Kidney tubule cell (primary cell): ENCODE measurements at places on chromosomes 12 and 14.
A peak's percentile ranks its signal among the peaks of the same experiment; 100 is the strongest.

DNA sequence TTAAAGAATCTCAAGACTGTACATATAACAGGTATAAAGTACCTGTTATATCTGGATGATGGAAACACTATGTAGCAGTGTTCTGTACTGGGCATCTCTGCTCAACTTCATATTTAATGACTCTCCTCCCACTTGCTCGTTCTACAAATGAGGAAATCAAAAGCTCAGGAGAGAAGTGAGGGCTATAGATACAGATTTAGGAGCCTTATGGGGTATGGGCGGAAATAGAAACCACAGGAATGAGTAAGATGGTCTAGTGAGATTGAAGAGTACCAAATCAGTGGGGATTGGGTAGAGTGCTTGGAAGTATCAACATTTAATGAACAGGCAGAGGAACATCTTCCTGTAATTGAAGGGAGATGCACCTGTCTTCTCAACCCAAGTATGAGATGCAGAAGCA, 23.8 kb upstream of the POLR3B start:
- DNase-seq, result no peak

DNA sequence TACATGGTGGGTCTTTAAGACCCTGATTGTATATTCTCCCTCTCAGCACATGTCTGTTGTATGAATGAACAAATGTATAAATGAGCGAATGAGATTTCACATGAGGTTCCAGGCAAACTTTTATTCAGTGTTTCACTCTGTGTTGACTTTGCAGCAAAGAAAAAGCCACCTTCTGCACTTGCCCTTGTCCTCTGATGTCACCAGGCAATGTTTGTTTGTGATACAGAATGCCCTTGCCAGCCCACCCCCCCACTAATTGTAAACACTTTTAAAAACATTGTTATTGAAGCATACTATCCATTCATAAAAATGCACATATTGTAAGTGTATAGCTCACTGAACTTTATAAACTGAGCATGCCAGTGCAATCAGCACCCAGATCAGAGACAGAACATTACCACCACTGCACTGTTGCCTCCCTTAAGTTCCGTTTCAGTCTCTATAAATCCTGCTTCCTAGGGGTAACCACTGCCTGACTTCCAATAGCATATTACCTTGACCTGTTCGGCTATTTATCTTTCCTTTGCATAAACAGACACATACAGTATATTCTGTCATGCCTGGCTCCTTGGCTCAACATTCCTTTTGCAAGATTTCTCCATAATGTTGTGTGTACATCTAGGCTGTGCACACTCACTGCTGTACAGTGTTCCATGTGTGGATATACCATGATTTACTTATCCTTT, 11.3 kb upstream of the LTA4H start:
- no peak for DNase-seq

GRCh38 chr12:9391815-9392214, 183.6 kb upstream of the PZP start:
- DNase-seq, result peak; percentile 40

GRCh38 chr14:72555609-72556000, 338.3 kb downstream of the DPF3 start:
- no peak for DNase-seq

- no peak for DNase-seq
Measured at GRCh38 chr14:58947814-58948445, 240.5 kb upstream of the DAAM1 start.

DNA sequence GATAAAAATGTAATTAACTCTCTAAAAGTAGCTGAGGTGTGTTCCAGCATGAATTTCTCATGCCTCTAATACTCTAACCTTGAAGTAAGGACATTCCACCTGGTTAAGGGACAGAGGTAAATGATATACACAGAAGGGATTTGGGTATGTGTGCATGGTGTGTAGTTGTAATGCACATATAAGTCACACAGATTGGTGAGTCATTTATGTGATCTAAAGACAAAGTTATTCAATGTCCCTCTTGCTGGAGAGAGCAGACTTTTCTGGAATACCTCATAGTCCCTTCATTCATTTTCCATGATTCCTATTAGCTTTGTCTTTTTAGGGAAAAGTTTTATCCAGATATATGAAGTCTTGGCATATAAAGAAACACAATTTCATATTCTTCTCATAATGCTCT, 234.9 kb downstream of the SNAPC1 start:
- DNase-seq, result peak; percentile 64

DNA sequence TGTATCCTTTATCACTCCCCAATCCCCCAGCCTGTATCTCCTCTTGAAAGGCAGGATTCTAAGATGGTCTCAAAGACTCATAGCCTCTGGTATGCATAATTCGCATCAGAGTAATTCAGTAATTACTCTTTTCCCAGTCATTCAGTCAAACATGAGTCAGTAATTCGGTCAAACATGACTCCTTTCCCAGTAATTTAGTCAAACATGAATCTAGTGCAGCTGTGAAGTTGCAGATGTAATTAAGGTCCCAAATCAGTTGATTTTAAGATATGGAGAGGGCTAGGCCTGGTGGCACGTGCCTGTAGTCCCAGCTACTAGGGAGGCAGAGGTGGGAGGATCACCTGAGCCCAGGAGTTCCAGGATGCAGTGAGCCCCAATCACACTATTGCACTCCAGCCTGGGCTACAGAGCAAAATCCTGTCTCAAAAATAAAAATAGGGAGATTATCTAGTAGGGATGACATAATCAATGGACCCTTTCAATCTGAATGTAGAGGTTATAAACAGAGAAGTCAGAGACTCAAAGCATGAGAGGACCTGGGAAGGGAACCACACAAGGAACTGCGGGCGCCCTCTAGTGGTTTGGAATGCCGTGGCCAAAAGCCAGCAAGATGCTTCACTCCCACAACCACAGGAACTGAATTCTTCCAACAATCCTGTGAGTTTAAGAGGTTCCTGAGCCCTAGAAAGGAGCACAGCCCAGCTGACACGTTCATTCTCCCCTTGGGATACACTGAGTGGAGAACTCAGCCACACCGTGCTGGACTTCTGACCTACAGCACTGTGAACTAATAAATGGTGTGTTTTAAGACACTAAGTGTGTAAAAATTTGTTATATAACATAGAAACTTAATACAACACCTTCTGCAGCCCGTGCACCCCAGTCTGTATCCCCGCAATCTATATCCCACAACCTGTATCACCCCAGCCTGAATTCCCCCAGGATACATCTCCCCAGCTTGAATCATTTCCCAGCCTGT, 14.3 kb upstream of the ARMH4 start:
- peak; percentile 85 for DNase-seq

DNA sequence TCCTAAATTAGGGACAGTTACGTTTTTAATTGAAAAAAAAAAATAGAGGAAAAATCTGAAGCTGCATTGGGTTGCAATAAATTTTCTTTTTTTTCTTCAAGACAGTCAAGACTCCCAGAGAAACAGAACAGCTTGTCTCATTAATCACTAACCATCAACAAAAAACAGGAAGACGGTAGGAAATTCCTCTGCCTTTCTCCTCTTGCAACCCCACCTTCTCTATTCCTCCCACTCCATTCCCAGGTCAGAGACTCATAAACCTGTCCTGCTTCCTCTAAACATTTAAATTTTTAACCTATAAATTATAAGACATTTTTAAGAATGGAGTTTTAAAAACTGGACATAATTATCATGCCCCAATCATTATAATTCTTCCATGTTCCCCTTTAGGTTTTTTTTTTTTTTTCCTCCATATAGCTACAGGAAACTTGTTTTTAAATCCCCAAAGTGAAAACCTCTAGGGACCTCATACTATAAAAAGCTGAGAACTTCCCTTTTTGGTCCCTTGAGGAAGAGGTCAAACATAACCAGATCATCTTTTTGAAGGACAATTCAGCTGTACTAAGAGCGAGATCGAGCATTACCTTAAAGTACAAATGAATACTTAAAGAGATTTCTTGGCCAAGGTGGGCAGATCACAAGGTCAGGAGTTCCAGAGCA, 36.0 kb downstream of the CPM start:
- peak; percentile 78 for DNase-seq

DNA sequence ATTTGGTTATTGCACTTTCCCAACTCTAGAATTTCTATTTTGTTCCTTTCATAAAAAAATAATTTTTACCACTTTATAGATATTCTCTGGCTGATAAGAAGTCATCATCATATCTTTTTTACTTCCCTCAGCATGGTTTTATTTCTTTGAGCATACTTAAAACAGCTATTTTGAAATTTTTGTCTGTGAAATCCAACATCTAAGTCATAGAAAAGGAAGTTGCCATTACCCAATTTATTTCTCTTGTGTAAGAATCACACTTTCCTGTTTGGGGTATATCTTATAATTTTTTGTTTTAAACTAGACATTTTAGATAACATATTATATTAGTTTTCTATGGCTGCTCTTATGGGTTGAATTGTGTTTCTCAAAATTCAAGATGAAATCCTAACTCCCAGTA, 400.2 kb upstream of the OR4E1 start:
- no peak for DNase-seq

DNA sequence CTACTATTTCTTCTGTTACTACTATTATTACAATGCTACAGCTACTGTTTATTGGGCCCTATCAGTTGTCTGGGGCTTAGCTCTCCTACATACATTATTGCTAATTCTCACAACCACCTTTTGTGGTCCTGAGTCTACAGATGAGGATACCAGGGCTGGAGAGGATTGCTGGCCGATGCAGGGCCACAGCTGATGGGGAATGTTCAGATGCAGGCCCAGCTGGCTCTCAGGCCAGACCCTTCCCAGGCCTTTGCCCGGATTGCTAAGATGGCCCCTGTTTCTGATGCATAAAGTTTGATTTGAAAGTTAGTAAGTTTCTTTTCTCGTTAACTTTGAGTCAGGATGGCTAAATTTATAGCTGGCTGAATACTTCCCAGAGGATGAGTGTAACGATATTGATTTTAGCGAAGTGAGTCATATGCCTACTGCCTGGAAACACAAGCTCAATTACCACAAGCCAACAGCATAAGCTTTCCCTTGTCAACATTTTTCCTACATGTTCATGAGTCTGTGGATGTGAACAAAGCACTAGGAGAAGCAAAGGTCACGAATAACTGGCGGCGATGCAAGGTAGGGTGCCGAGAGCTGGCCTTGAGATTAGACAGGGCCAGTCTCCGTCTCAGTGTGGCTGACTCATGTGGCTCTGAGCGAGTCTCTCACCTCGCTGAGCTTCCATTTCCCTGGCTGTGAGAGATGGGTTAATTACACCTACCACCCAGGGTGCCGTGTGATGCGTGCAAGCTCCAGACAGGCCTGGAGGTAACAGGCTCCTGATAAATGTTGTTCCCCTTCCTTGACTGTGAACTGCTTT, 111.0 kb downstream of the BEGAIN start:
- peak; percentile 86 for DNase-seq
